ENCODE measurements at places on chromosomes 5 and 9.

- no peak for DNase-seq
Measured at GRCh38 chr9:126203313-126203712, 123.3 kb upstream of the MVB12B start.

DNA sequence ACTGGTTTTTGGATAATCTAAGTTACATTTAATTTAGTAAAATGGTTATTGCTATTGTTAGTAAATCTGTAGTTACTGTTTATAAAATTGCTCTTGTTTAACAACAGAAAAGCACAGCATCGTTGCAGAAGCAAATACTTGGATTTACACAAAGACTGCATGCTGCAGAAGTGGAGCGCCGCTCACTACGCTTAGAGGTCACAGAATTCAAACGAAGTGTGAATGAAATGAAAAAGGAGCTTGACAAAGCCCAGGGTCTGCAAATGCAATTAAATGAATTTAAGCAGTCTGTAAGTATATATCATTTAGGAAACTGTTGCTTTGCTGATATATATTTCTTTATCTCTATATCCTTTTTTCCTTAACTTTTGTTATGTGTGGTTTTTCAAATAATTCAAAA lies 226.0 kb downstream of the CCDC171 start:
- no peak for DNase-seq

GRCh38 chr5:20109326-20109725 lies 121.3 kb upstream of the CDH18 start:
- no peak for DNase-seq

DNA sequence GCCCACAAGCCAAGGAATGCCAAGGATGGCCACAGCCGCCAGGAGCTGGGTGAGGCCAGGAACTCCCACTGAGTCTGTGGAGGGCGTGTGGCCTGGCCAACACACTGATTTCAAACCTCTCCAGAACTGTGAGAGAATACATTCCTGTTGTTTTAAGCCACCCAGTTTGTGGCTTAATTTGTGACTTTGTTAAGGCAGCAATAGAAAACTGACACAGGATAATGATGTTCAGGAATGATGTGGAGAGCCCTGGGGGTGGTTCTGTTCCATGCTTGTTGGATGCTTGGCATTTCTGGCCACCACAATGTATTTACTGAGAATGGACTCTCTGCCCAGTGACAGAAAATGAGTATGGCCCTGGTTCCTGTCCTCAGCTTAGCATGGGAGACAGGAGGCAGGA lies 82.8 kb downstream of the DAP start:
- DNase-seq: no peak

- no peak for DNase-seq
Measured at GRCh38 chr5:82439750-82440445, 161.7 kb upstream of the RPS23 start.

DNA sequence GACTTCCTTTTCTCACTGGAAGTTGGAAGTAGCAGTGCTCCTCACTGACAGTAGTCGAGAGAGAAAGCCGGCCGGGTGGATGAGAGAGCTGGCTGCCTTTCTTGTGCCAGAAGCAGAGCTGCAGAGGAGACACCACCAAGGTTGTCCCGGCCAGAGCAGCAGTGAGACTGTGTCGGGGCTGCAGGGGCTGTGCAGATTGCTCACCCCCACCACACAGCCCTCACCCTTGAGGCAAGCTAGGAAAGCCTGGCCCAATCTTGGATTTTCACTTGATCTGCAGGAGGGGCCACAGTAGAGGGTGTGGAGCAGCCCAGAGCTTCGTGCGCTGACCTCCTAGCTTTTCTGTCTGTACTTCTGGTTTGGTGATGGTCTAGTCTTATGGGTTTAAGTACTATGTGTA lies 9.1 kb downstream of the OSMR start:
- DNase-seq: no peak
